ENCODE measurements at places on chromosomes 11 and 22.
A peak's percentile ranks its signal among the peaks of the same experiment; 100 is the strongest.

DNA sequence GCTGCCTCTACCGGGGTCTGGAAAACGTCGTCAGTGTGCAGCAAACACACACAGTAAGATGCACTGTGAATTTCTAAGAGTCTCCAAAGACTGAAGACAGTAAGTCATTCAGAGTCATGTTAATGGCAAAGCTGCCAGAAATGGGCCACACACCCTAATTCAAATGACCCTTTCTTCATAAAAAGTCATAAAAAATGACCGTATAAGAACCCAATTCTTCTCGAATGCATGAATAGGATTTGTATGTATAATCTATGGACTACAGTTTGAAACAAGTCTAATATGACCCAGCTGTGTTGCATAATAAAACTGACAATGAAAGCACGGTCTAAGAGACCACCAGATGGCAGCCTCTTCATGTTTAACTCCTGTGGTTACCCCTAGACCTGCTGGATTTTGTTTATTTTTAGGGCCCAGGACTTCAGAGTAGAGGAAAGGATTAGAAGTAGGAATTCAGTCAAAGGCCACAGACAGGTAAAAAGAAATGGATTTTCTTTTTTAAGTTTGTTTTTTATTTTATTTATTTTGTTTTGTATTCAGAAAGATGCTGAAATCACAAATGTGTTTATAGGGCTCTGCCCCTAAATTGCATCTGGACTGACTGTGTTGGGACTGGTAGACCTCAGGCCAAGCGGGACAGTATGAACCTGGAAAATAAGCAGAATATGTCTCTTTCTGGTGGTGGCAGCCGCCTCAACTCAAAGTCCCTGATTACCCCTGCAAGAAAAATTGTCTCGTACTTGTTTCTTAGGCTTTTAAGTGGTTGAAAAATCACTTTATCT, 32.1 kb upstream of the SLC5A12 start:
- peak; percentile 43 for DNase-seq

GRCh38 chr11:98056945-98057344, 963.8 kb upstream of the CNTN5 start:
- no peak for DNase-seq

DNA sequence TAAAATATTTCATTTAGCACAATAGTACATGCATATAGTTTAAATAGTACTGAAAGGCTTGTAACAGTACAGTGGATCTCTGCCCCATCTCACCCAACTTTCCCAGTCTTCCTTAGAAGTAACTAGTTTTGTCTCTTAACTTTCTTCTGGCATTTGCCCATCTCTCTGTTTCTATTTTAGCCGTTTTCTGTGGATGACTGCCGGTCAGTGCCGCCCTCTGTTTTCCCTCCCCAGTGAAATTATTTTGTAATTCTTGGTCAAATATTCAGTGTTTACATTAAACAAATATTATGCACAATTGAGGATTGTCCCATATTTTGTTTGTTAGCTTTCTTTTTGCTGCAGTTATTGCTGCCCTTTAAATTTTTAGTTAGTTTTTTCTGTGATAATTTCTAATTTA, 8.3 kb downstream of the PDHX start:
- DNase-seq: no peak

DNA sequence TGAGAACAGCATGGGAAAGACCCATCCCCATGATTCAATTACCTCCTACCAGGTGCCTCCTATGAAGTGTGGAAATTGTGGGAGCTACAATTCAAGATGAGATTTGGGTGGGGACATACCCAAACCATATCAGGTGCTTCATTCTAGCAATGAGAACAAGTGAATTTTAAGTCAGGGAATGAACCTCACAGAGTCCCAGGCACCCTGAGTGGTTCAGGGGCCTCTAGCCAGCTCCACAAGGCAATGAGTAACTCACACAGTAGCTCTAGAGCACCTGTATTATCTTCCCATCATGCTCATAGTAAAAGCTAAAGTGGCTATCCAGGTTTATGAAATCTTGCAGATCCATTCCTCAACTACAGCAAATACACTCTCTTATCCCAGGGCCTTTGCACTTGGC, 13.1 kb upstream of the ACCSL start:
- no peak for DNase-seq

DNA sequence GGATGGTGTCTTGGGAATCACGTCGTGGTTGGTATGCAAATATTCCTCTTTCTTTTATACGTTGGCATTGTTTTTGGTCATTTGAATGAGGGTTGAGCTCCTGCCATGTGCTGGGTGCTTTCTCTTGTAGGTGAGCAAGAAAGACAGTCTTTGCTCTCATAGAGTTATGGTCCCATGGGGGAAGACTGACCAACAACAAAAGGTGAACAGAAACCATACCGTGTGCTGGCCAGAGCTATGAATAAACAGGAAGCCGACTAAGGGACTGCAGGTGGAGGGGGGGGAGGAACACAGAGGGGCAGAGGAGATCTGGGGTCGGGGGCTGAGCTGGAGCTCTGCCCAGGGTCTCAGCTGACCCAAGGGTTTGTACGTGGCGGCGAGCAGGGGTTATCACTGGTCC, 245.3 kb downstream of the CTTN start:
- no peak for DNase-seq

- DNase-seq: no peak
These were observed 1054.7 kb upstream of the CNTN5 start for GRCh38 chr11:97965849-97966646.

DNA sequence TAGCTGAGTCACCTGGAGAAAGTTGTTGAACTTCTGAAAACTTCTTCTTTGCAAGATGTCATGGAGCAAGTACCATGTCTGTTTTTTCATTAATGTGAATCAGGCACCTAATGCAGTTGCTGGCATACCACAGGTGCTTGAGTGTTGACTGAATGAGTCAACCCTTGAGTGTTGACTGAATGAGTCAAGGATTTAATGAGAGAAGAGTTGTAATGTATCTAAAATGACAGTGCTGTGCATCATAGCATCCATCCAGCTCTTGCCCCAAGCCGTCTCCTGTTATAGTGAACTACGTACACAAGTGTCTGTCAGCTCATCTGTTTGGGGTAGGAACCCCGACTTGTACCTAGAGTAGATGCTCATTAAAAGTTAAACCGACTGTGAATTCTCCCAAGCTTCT, 93.1 kb downstream of the CWC15 start:
- DNase-seq: peak; percentile 0

DNA sequence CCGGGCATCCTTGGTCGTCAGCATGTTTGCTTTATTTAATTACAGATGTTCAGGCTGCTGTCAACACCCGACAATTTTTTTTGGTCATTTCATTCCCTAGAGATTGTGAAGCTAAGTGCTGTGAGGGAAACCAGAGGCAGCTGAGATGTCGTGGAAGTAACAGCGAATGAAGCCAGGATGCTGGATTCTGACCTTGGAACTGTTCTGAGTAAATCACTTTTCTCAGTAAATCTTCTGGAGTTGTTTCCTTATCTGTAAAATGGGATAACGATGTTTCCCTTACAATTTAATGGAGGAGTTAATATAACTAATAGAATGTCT, 390 bp upstream of the CKAP5 start:
- no peak for DNase-seq

DNA sequence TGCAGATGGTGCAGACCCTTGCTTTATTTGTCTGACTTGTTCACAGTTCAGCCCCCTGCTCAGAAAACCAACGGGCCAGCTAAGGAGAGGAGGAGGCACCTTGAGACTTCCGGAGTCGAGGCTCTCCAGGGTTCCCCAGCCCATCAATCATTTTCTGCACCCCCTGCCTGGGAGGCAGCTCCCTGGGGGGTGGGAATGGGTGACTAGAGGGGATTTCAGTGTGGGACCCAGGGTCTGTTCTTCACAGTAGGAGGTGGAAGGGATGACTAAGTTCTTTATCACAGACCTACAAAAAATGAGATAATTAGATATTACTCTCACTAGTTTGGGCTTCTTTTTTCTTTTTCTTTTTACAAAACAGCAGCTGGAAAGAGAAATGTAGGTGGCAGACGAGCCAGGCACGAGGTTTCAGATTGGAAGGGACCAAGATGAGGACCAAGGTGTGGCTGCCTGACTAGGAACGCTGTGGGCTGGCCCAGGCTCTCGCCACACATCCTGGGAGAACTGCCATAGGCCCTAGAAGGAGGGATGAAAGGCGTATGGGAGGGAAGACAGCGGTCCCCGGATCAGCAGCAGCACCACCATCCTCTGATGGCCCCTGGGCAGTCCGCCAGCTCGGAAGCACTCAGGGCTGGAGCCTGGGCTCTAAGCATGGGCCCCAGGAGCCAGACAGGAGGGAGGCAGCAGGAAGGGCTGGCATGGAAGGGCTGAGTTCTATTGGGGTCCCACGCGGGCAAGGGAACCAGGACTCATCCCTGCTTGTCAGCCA, 14.2 kb downstream of the TXN2 start:
- no peak for DNase-seq

GRCh38 chr11:112318661-112319060, 58.0 kb upstream of the PLET1 start:
- DNase-seq: no peak

DNA sequence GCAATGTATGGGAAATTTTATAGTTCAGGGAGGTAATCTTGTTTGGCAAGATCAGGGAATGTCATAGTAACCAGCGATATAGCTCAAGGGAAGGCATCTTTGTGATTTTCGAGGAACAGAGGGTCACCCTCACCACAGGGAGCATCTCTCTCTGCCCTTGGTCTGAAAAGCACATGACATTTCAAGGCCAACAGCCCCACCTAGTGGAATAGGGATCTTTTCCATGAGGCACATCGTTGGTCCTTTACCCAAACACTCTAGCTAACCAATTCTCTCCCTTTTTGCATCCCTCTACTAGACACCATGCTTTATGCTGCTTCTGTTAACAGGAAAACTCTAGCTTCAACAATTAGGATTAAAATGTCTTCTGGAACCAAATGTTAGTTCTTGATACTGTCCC, 179.0 kb downstream of the GRM5 start:
- peak; percentile 21 for DNase-seq

DNA sequence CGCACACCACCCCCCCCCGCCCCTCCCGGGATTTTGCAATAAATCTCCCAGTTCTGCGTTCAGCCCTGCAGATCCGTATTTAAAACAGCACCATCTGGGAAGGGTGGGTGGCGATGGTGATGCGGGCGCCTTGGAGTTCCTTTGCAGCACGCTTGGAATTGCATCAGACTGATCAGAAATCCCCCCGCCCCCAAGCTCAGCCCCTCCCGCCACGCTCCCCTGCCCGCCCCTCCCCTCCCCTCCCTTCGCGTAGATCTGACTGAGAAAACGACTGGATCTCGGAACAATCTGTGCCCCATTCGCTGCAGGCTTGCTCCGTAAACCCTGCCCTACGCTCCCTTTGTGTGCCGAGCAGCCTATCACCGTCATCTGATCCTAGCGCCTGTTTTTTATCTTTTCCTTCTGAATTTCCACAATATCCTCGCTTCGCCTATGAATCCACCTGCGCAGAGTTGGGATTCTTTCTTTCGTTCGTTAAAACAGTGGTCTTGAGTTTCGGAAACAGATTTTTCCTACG, 18.1 kb upstream of the BDNF start:
- peak; percentile 84 for DNase-seq

DNA sequence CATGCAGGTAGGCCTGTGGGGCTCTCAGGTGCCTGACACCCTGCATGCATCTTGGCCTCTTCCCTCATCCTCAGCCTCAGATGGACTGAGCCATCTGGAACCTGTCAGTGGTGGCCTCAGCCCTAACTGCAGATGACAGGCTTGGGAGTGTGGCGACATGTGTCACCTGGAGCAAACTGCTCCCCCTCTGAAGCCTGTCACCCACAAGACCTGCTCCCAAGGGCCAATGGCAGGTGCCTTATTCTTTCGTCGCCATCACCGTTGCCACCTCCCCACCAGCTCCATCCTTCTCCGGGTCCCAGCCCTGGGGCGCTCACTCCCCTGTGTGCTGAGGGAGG, 3.6 kb upstream of the SEPTIN5 start:
- DNase-seq: no peak

DNA sequence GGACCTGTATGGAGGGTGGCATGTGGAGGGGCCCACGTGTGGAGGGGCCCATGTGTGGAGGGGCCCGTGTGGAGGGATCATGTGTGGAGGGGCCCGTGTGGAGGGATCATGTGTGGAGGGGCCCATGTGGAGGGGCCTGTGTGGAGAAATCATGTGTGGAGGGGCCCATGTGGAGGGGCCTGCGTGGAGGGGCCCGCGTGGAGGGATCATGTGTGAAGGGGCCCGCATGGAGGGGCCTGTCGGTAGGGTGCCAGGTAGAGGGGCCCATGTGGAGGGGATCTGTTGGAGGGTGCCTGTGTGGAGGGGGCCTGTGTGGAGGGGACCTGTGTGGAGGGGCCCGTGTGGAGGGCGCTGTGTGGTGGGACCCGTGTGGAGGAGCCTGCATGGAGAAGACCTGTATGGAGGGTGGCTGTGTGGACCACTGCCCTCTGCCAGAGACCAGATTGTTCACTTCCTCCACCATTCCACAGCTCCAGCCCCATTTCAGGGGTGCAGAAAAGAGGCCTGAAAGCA, 47.0 kb downstream of the IGLL5 start:
- DNase-seq: no peak

DNA sequence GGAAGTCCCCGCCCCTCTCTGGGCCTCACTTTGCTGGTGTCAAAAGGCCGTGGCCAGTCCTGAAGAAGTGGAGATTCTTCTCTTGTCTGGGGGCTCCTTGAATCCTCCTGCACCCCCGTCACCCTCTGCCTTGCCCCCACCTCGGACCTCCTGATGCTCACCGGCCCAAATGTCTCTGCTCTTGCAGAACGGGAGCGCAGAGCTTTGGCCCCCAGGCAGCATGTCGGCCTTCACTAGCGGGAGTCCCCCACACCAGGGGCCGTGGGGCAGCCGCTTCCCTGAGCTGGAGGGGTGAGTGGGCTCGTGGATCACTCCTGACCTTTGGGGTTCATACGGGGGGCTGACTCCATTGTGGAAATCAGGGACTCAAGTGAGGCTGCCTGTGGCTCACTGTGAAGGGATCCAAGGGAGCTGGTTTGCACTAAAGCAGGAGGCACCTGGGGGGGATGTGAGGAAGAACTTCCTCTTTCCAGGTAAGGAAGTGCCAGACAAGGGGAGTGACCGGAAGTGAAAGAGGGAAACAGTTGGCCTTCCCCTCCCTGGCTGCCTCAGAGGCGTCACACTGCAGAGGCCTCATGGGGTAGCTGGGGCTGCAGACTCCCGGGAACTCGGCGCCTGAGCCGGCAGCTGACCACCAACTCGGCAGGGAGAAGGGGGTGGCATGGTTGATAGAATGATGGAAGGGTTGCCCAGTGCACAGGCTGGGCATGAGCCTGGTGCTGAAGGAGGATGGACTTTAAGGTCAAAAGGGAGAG, 23.1 kb downstream of the CSF2RB start:
- peak; percentile 28 for DNase-seq

DNA sequence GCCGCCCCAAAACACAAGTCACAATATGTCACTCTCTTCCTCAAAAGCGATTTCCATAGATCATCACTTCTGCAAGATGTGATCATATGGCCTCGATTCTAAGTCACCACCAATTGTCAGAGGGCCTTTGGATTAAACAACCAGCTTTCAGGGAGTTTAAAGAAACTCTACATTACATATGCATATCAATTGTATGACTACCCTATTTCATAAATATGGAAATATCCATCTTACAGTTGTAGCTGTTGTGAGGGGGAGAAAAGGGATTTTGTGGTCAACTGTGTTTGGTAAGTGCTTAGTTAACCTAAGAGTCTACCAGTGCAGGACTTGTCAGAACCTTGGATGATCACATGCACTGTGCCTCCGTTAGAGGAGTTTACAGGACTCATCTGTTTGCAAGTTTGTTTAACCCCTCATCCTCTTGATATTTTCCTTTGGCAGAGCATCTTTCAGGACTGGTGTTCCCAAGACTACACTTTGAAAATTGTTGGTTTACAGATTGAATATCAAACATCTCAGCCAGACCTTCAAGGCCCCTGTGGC, 99.9 kb downstream of the CHST1 start:
- DNase-seq: no peak

All from D341Med (cell line).